ENCODE measurements at places on chromosomes 3 and 15.

DNA sequence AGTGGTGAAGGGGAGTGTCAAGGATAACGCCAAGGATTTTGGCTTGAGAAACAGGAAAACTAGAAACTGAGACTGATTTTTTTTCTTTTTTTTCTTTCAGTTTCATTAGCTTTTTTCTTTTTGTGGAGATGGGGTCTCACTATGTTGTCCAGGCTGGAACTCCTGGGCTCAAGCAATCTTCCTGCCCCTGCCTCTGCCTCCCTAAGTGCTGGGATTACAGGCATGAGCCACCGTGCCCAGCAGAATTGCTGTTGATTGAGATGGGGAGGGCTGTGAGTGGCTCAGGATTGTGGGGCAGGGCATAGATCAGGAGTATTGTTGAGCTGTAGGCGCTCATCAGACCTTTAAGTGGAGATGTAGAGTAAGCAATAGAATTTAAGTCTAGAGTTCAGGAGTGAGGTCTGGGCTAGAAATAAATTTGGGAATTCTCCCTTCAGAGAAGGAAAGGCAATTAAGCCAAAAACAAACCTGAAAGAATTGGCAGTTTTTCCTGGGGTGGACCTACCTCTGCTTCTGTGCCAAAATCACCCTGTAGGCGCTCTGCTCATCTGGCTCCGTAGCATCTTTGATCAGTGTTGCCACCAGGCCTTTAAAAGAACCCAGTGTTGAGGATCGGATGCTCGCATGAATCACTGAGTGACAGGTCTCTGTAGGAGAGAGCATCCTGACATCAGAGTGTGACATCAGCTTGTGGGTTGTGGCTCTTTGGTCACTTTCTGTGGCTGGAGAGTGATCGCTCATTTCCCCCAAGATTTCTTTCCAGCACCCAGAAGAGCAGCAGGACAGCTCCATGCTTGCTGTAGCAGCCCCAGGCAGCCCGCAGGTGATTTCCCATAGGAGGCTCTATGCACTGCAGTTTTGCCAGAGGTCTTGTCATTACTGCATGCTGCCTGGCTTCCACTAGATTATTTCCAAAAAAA is 15.8 kb downstream of the ABHD17C start:
- no peak for DNase-seq

GRCh38 chr15:70199124-70199482 is 101.4 kb upstream of the TLE3 start:
- DNase-seq = no peak

DNA sequence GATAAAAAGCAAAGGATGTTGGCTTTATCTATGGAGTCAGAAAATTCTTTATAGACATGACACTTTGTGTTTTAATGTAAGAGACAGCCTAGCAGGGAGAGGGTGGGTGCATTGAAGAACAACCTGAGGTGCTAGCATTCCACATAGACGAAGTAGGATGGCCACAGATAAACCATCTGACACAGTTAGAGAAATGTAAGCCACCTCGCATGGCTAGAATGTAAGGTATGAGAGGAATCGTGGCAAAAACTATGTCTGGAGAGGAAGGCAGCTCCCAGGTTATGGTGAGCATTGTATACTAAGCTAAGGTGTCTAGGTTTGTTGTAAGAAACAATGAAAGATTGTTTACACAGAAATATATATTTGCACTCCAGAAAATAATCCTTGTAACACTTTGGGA is 194.0 kb upstream of the SLITRK3 start:
- DNase-seq = no peak

GRCh38 chr15:26929588-26929987 is 41.4 kb upstream of the GABRG3 start:
- no peak for DNase-seq

GRCh38 chr3:74839566-74839965 is 225.1 kb upstream of the CNTN3 start:
- no peak for DNase-seq

DNA sequence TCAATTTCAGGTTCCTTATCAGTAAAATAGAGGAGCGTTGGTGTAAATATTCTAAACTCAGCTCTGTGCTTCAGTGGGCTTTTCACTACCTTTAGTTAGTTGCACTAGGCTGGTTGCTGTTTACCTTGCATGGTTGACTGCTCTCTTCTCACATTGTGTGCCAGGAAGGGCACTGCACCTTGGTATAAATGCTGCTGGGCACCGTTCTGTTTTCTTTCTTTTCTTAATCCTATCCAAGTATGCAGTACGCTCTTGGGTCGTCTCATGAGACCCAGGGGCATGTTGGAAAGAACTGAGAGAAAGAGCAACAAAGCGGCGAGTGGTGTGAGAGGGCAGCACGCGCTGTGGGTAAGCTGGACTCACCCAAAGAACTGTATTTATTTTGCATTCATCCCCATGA is 22.4 kb downstream of the KCNMB2 start:
- no peak for DNase-seq

- DNase-seq = no peak
Measured at GRCh38 chr3:42020684-42021307, 58.9 kb upstream of the ULK4 start.

DNA sequence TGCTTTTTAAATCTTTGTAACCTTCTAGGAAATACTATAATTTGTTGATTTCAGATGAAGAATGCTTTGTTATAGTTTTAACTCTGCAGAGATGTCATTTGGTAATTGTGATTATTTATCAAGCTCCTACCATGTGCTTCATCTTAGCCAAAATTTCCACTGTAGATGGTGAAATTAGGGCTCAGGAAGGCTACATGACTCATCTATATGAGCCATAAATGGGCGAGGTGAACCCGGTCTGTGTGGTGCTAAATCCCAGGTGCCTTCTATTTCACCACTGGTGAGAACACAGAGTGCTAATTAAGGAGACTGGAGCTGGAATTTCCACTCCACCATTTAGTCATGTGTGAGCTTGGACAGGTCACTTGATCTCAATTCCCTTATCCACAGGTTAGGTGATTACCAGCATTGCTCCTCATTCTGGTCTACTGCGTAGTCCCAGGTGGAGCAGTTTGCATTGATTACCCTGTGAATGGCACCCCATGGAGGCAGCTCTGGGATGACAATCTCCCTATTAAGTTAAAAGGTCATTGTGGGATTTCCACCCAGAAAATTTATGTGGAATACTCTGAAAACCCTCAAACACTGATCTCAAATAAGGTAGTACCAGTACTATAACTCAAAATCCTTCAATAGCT is 2.8 kb upstream of the CCR3 start:
- DNase-seq = no peak

- DNase-seq = no peak
Measured at GRCh38 chr15:43299411-43299810, 31.0 kb downstream of the LCMT2 start.

GRCh38 chr3:73538486-73538885 is 86.3 kb downstream of the PDZRN3 start:
- no peak for DNase-seq

- no peak for DNase-seq
Measured at GRCh38 chr3:194833114-194833910, 147.6 kb downstream of the FAM43A start.

DNA sequence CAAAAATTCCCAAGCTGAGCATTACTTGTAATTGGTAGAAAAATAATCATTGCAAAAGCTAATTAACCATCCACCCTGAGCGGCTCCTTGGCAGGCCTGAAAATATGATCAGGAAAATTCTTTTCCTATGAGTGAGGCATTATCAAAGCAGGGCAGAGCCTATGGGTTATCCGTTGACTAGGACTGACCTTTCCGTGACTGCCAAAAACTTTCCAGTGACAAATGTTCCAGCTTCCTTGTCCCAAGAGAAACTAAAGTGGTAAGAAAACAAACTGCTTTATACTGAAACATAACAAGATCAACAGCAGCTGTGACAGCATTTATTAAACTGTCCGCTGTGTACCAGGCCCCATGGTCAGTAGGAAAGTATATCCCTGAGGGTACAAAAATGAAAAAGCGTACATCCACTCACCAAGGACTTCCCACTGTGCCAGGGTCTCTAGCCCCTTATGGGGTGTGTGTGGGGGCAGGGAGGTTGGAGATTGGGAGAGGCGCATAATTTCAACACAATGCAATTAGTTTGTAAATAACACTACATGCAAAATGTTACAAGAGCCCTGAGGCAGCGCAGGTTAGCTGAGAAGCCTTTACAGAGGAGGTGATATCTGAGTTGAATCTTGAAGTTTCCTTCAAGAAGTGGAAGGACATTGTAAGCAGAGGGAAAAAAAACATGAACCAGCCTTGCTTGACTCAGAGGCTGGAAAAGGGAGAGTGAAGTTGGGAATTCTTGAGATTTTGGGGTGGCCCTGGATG is 8.5 kb downstream of the LIPC start:
- peak; percentile 26 for DNase-seq

GRCh38 chr3:16463119-16463518 is 50.4 kb downstream of the RFTN1 start:
- no peak for DNase-seq

DNA sequence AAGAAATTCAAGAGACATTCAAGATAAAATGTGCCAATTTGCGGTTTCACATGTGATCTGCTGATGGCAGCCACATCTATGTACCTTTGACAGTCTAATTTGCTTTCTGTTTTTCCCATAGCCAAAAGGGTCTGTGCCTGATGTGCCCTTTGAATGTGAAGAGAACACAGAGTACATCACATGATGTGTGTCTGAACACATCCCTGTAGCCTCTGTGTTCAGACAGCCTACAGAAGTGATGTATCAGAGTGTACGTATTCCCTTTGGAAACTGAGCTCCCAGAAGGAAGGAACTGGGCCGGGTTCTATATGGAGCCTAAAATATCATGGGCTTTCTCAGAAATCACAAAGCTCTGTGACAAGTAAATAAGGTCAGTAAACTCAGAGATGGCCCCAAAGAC is 52.4 kb downstream of the BOC start:
- DNase-seq = no peak

DNA sequence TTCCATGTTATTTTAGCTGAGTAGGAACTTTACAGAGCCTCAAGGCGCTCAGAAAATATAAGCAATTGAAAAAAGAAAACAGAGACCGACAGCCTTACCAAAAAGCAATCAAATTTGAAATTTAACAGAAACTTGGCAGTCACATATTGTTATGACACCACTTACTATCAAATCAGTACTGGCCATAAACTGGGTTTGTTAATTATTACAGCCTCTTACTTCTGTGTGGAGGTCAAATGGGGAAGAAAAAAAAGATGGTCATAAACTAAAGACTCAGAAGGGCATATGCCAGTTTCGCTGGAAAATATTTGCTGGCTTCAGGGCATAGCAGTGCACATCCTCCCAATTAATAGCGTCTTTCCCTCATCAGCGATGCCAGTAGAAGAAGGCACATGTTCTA is 45.5 kb upstream of the SUCLG2 start:
- no peak for DNase-seq

- no peak for DNase-seq
Measured at GRCh38 chr3:34886443-34886842, 752.9 kb upstream of the ARPP21 start.

- no peak for DNase-seq
Measured at GRCh38 chr15:68691705-68692104, 112.9 kb downstream of the CORO2B start.

DNA sequence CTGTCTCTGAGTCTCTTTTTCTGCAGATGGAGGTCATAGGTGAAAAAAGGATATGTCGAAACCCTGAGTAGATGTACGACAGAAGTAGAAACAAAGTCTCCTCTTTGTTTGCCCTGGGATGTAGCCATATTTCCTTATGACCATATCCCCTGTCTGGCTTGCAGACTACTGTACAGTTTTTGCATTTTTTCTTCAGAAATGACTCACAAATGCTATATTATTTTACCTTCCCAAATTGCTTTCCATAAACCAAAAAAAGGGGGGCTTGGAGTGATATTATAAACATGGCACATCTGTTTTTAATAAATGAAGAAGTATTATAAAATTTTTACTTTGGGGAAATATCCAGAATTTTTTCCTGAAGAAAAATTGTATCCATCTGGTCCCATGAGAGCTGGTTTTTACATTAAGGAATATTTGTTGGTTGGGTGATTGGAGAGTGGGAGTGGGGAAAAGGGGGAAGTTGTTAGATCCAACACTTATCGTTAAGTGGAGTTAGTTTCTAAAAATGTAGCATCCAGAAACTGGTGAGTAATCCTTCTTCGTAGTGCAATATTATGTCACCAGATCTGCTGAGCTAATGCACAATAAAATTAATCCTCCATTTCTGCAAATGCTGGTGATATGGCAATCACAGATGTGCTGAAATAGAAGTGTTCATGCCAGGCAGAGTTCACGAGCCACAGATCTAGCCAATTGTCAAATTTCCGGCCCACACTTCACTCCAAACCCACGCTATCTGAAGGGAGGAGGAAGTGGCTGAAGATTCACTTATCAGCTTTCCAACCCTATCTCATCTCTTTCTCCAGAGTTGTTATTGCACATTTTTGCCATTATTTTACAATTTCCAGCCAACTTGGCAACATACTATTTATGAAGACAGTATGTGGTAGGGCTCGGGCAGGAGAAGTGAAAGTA is 313.6 kb upstream of the ATP11B start:
- DNase-seq = no peak

- DNase-seq = no peak
Measured at GRCh38 chr15:25251700-25252390, 187.0 kb downstream of the UBE3A start.

DNA sequence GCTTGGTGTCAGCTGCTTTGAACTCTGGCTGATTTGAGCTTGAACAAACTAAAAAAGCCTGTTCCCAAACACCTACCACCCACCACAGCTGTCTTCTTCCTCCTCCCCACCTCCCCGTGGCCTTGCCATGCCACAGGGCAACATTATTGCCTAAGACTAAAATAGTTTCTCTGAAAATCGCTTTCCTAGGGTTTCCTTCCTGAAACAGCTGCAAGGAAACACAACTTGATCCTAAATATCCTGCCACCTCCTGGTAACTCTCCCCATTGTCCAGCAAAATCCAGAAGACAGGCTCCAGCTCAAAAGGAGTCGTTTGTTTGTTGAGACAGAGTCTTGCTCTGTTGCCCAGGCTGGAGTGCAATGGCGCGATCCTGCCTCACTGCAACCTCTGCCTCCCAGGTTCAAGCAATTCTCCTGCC is 193.9 kb upstream of the TPM1 start:
- DNase-seq = no peak

DNA sequence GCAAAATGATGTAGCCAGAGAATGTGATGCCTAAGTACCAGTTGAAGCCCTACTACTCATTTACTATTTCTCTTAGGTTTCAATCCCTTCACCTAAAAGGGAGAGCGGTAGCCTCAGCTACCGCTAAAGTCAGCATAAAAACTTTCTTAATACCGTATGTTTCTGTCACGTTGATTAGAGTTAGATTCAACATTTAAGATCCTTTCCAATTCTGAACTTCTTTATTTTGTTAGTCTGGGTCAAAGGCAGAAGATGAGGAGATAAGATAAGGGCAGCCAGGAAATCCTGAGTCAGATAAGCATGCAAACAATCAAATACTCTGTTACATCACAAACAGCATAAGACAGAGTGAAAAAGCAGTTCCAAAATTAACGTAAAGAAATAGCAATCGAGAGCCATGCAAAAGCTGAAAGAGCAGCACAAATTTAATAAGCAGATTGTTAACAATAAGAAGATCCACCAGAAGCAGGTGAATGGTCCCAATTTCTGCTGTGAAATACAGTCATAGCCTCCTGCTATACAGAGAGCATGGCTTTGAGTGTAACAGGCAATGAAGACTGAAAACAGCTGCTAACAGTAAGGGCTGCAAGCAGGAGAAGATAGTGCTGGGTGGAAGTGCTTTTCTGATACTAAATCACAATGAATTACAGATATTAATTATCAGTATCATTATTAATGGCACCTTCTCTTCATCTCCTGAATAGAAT is 3.0 kb downstream of the TMEM207 start:
- no peak for DNase-seq

Measured in amniotic stem cell (primary cell).